ENCODE measurements at places on chromosomes 5 and 9.

- no peak for DNase-seq
Measured at GRCh38 chr5:141867651-141868050, 10.6 kb downstream of the PCDH1 start.

GRCh38 chr5:125837866-125838265, 585.3 kb upstream of the GRAMD2B start:
- DNase-seq: no peak

GRCh38 chr5:37768371-37768770, 71.5 kb downstream of the GDNF start:
- no peak for DNase-seq

GRCh38 chr9:69393425-69393824, 68.4 kb downstream of the ENTREP1 start:
- DNase-seq: no peak

DNA sequence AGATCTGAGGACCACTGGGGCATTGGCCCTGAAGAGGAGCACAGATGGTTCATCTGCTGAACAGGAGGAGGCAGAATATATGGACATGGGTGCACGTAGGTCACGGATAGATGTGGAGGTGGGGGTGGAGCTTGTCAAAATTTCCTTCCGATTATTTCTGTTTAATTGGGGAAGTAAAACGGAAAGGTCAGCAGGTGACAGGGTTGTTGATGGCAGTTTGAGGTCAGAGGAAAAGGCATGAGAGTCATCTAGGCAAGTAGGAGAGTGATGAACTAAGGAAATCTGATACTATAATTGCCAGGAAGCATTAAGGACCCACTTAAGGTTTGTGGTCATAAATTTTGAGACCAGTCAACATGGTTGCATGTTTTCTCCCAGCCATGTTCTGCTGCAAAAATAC, 8.4 kb upstream of the FAM81B start:
- DNase-seq: peak; percentile 24

DNA sequence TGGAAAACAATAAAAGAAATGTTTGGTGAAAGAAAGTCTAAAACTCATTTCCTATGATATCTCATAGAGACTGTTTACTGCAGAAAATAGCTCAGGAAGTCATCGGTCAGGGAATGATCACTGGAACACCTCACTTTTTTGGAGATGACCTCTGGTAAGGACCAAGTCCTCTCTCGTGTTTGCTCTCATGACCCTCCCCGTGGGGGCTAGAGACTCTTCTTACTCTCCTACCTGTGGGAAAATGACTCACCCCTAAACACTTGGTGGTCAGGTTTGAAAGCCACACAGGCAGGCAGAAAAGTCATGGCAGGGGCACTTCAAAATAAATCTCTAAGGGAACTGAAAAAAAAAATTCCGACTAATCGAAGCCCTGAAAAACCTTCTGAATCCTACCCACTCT, 48.2 kb downstream of the FAM240B start:
- no peak for DNase-seq

DNA sequence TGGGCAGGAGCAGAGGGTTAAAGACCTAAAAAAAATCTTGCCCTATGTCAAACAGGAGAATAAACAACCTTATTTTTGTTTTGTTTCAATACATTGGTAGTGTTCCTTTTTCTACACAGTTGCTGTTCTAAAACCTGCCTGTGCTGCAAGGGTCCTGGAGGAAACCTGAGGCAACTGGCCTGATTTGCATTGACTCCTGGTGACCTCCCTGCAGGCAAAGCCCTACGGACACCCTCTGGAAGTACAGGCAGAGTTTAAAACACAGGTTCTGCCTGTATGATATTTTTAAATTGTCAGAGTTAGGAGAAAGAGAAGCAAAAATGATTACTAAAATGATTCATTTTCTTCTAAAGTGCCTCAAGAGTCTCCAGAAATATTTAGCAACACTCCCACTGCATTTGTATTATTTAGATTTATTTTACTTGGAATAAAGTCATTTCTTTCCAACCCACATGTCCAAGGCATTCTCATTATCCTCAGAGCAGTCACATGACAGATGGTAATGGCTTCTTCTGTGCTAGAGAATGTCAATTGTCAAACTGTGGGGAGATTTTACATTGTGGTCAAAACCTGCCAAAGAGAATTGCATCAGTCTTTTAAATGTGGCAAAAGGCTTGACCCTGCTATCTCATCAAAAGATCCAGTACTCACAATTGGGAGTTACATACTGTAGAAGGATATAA, 559.6 kb downstream of the CETN3 start:
- no peak for DNase-seq

GRCh38 chr5:43034591-43034968, 5.5 kb downstream of the ANXA2R start:
- DNase-seq: no peak

GRCh38 chr9:109035684-109036423, 22.6 kb upstream of the CTNNAL1 start:
- no peak for DNase-seq

- no peak for DNase-seq
Measured at GRCh38 chr9:116152390-116152789, 1.2 kb upstream of the PAPPA start.

DNA sequence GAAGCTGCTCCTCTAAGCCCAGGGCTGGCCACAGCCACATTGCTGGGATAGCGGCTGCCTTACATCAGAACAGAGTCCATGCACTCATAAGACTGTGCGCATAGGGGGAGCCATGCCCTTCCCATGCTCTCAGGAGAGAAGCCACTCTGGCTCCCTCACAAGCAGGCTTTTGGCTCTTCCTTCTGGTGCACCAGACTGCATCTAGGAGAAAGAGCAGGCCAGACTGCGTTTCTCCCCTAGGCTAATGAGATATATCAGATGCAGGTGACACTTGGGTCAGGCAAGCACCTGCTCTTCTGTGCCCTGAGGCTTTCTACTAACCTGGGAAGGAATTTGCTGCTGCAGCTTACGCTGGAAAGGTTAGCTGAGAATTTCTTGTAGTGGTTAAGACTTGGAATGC, 43.2 kb upstream of the BRINP1 start:
- DNase-seq: no peak

DNA sequence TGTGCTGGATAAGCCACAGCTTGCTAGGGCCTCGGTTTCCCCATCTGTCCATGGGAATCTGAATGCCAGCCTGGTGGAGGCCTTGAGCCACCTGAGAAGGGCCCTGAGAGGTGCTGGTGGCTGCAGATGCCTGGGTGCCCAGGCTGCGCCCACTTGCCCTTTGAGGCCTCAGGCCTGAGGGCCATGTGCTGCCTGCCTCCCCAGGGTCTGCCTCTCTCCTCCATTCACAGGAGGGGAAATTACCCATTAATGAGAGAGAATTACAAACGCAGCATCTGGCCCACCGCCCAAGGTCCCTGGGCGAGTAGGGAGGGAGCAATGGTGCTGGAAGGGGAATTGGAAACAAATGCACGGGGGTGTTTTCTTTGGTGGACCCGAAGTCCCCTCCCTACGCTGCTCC, 59.6 kb downstream of the BARX1 start:
- DNase-seq: no peak
